ENCODE measurements at places on chromosomes 13 and 19.

GRCh38 chr19:51027873-51028272 lies 1.5 kb upstream of the KLK11 start:
- DNase-seq, result no peak

DNA sequence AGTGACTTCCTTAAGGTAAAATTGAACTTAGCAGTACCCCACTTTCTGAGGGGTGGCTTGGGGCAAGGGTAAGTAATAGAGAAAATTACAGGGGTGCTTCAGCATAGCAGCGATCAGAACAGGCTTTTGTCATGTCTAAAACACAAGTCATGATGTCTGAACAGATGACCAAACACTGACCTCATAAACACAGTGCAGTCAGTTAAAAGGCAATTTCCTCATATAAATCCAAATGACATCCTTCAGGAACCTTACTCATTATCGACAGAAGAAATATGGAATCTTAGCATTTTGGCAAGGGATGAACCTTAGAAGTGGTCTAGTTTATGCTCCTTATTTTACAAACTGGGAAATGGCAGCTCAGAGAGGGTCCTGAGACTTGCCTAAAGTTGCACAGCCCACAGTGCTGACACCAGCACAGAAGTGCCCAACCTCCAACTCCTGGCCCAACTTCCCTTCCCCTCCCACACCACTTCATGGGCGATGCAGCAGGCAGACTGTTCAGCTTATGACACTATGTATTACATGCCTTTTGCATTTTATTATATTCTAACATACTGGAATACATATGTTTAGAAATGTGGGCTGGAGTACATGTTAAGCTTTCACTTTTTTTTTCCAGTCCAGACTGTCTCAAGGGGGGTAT lies 3.6 kb downstream of the GJA3 start:
- DNase-seq, result no peak

GRCh38 chr13:30976025-30976424 lies 43.6 kb downstream of the TEX26 start:
- DNase-seq, result no peak

GRCh38 chr19:51127755-51128154 lies 3.0 kb downstream of the SIGLEC9 start:
- no peak for DNase-seq

DNA sequence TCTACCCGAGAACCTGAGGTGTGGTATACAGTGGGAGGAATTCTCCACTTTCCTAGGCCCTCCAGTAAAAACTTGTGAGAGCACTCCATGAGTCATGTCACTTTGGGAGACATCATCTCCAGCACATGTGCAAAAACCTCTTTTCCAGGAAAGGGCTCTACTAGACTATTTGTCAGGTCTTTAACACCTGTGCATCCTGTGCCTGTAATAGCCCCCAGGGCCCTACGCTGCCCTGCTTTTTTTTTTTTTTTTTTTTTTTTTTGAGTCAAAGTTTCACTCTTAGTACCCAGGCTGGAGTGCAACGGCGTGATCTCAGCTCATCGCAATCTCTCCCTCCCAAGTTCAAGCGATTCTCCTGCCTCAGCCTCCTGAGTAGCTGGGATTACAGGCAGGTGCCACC lies 1.7 kb upstream of the ERVV-1 start:
- no peak for DNase-seq
